ENCODE measurements at places on chromosomes 4 and X.

GRCh38 chr4:173505924-173506518 is 24.0 kb downstream of the HAND2 start:
- DNase-seq, result peak; percentile 89

DNA sequence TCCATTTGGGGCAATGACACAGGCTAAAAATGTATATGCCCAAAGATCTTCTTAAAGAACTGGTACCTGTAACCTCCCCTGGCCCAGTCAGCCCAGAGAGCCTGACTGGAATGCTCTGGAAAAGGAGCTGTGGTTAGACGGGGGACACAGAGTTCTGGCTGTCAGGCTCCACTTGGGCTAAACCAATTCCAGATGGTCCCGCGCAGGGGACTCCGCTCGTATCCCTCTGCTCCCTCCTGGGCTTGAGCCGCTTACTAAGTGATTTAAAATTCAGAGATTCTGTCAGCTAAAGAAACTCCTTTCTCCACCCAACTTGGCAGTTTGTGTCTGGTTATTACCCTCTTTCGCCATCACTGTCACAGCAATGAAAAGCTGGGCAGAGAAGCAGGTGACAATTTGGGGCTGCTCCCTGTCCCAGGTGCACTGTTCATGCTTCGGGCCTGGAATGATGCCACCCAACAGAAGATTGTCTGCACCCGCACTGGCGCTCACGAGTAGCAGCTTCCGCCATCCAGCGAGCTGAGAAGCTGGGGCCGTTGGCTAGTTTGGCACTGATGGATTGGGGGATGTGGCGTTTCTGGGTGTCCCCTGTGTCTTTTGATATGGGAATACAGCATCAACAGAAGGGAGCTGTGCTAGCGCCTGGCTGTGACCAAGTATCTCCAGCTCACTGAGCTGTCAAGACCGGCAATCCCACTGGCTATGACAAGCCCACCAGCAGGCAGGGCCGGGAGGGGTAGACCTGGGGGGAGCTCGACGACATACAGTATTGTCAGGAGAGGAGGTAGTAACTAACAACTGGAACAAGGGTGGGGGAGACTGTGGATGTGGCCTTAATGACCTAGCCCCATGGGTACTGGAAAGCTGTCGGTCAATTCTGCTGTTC is 6.7 kb upstream of the IRAK1 start:
- DNase-seq, result no peak

DNA sequence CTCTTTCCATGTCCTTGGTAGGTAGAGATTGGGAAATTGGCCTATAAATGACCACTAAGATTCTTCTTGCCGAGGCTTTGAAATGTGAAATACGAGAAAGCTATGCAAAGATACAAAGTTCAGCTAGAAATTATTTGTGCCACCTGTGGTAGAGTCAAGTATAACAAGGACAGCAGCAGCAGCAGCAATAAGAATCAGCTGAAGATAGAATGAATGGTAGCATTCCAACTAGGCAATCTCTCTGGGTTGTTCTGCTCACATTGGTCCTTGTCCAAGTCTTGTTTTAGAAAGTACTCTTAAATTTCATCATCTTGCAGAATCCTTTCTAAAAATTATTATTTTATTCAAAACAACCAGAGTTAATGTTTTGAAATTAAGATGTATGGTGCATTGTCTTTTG is 67.8 kb upstream of the PCDH10 start:
- DNase-seq, result no peak

GRCh38 chr4:126123611-126124325 is 809.0 kb downstream of the FAT4 start:
- DNase-seq, result no peak

- DNase-seq, result no peak
Observed at GRCh38 chr4:52106191-52106590, 55.1 kb downstream of the SPATA18 start.

- no peak for DNase-seq
Observed at GRCh38 chr4:42845586-42845985, 46.9 kb upstream of the GRXCR1 start.

GRCh38 chr4:148790691-148791090 is 348.5 kb upstream of the NR3C2 start:
- DNase-seq, result no peak

DNA sequence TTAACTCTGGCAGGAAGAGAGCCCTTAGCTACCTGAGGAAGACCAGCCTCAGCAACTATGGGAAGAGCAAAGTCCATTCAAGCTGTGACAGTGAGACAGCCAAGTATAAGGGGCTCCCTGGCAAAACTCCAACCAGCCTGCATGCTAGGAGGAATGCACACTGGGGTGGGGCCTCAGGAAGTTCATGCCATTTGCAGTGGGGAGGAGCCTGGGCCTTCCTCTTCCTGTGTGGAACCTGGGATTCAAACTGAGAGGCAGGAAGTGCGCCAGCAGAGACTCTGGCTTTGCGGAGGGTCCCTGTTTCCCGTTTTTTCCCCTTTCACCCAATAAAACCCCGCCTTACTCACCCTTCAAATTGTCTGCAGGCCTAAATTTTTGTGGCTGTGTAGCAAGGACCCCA is 33.0 kb downstream of the TFDP3 start:
- DNase-seq, result no peak

DNA sequence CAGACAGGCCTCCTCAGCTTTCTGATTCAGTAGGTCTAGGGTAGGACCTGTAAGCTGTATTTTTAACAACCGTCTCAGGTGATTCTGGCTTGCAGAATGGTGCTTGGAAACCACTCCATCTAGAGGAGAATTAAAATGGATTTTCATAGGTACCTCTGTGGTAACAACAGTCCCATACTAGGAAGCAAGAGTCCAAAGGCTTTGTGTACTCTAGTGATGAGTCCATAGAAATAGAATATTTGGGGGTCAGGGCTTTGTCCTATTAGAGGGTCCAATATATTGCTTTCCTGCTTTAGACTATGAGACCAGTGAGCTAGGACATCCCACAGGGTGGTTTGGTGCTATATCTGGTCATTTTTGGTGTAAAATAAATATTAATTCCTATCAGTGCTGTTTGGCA is 242.0 kb downstream of the SCFD2 start:
- DNase-seq, result no peak

DNA sequence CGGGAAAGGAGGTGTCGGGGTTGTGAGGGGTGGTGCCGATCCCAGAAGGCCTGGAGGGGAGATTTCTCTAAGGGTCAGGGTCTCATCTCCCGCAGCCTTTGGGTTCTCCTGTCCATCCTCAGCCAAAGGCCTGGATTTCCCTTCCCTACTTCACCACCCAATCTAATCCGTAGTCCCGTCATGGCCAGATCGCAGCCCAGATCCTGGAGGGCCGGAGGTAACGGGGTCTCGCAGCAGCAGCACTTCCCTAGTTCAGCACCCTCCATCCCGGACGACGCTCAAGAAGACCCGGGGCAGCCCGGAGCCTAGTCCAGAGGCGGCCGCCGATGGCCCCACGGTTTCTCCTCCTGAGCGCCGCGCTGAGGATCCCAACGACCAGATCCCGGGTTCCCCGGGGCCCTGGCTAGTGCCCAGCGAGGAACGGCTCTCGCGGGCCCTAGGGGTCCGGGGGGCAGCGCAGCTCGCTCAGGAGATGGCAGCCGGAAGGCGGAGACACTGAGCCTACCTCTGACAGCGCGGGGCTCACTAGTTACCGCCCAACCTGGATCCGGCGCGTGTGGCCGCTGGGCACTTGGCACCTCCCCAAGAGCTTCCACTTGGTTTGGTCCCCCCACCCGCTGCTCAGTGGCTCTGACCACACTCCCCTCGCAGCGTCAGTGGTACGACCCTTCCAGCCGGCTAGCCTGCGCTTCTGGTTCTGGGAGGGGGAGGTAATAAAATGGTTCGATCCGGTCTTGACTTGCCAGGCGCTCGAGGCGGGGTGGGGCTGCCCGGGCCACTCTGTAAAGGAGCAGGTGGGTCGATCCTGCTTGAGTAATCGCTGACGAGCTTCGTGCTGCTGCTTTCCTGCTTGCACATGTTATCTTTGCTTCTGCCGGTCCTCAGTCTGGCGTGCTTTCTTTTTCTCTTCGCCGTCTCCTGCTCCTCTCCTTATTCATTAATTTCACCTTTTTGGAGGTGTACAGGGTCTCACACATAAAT is 3.6 kb downstream of the MAGIX start:
- peak; percentile 90 for DNase-seq

GRCh38 chr4:168183717-168184571 is 91.6 kb downstream of the ANXA10 start:
- DNase-seq, result peak; percentile 32

- DNase-seq, result no peak
Observed at GRCh38 chr4:171157462-171158082, 655.6 kb upstream of the GALNTL6 start.

DNA sequence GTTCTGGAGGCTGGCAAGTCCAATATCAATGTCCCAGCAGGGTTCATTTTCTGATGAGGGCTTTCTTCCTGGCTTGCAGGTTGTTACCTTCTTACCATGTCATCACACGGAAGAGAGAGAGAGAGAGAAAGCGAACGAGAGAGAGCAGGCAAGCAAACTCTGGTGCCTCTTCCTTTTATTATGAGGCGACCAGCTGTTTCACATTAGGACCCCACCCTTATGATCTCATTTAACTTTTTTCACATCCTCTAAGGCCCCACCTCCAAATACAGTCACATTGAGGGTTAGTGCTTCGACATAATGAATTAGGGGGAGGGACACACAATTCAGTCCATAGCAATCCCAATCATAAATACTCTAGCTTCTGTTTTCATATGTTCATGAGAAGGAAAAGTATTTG is 10.6 kb upstream of the GPR174 start:
- no peak for DNase-seq

GRCh38 chr4:119299741-119300100 is 22.2 kb downstream of the FABP2 start:
- DNase-seq, result no peak

- DNase-seq, result no peak
Observed at GRCh38 chrX:11597479-11597878, 68.2 kb downstream of the ARHGAP6 start.

- no peak for DNase-seq
Observed at GRCh38 chrX:78357342-78358055, 30.1 kb upstream of the CYSLTR1 start.

- no peak for DNase-seq
Observed at GRCh38 chr4:125101719-125102118, 213.0 kb upstream of the FAT4 start.

DNA sequence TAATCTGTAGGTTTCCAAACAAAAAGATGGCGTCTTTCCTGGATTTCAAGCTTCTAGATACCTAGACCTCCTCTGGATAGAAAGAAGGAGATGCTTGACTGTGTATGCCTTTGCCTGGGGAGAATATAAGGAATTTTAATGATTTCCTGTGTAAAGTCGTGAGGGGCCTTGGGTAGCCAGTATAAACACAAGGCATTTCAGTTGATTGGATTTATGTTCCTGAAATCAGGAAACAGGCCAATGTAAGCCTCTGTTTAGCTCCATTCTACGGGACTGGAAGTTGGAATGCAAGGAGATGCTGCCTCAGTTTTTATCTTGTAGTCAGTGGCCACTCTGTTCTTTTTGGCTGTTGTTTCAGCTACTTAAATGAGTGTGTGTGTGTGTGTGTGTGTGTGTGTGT is 137.2 kb downstream of the GUCY2F start:
- DNase-seq, result no peak

- no peak for DNase-seq
Observed at GRCh38 chr4:27463816-27464215, 603.2 kb downstream of the STIM2 start.

DNA sequence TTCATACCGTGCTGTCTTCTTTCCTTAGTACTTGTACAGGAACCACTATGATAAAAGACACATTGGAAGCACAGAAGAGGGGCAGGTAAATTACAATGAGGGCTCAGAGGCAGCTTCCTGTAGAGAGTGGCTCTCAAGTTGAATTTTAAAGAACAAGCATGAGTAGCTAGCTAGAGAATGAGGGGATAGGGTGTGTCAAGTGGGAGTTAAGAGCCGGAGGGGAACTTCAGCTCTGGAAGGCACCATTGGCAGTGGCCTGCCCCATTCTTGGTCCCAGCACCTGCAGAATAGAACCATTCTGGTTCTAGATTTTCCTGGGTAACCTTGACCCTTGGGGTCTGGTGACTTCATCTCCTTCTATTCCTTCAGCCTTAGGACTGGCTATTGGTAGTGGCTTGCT is 34.0 kb upstream of the JADE1 start:
- DNase-seq, result no peak

DNA sequence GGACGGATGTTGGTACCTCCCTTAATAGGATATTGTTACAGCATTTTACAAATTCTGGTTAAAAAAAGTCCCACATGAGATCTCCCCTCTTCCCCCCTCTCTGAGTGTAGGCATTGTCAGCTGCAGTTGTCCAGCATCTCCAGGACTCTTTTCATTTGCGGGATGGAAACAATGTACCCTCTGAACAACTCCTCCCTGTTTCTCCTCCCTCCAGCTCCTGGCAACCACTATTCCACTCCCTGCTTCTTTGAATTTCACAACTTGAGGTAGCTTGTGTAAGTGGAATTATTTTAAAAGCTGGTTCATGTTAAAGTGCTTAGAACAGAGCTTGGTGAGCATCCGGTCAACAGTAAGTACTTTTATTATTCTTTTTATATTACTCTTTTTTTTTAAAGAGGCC is 69.8 kb downstream of the TBL1X start:
- no peak for DNase-seq

DNA sequence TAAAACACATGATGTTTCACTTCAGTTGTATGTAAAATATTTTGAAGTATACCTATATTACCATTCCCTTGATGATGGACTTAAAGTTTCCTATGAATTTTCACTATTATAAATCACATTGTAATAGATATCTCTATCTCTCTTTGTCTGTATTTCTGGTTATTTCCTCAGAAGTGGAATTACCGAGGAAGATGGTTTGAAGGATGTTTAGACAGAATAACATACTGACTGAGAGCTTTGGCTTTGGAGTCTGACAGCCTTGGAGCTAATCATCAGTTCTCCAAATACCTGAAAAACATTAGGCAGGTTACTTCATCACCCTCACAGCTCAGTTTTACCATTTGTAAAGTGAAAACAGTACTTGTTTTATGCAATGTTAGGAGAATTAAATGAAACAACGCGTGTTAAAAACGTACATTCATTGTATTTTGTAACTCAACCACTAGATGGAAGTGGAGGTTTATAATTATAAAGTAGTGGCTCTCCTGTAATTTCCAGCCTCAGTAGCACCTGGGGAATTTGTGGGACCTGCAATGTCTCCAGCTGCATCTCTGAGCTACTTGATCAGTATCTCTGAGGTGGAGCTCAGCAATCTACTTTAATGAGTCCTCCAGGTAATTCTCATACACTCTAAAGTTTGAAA is 14.3 kb downstream of the JCHAIN start:
- DNase-seq, result peak; percentile 46

- DNase-seq, result no peak
Observed at GRCh38 chrX:26580021-26580420, 364.1 kb downstream of the MAGEB5 start.

GRCh38 chrX:50622751-50623150 is 152.1 kb upstream of the DGKK start:
- no peak for DNase-seq

- DNase-seq, result peak; percentile 32
Observed at GRCh38 chr4:169940460-169940859, 85.7 kb downstream of the MFAP3L start.

- DNase-seq, result no peak
Observed at GRCh38 chrX:118961866-118962560, 12.4 kb upstream of the LONRF3 start.

DNA sequence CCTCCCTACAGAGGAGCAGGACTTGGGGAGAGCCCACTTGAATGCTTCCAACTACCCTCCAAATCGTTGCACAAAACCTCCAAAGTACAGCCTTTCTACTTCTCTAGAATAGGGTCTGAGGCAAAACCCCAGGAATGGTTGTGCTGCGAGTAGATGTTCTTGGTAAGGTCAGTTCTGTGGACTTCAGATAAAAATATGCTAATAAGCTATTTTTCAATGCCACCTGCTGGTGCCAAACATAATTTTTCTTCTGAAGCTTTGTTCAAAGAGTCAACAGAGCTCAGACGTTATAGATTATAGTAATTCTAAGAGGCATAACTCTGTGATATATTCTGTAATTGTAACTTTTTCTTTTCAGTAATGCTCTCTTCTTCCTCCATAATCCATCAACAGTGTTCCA is 425.7 kb downstream of the GPAT3 start:
- no peak for DNase-seq
